Ureter (tissue), 1 donor: ENCODE measurements at places on chromosomes 4 and X.
A peak's percentile ranks its signal among the peaks of the same experiment; 100 is the strongest.

GRCh38 chrX:55029291-55029690 is 1.5 kb downstream of the ALAS2 start:
- DNase-seq, result no peak

DNA sequence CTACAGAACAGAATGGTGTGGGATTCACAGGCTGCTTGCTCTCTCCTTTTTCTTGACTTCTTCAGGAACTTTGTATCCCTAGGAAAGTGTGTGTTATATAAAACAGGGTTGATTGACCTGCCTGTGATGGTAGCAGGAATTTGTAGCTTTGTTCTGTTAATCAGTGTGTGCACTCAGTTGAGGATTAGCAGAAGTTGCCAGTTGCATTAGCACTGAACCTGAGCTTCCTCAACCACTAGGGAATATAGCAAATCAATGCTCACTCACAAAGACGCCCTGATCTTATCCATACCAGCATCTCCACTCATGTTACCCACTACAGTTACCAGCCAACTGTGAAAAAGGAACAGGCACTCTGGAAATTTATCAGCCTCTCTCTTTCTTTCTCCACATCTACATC is 319.1 kb upstream of the EMCN start:
- DNase-seq, result no peak

GRCh38 chr4:37604461-37604860 is 81.7 kb downstream of the RELL1 start:
- DNase-seq, result no peak

- no peak for DNase-seq
Measured at GRCh38 chr4:152501846-152502536, 33.9 kb downstream of the FBXW7 start.

GRCh38 chr4:185311113-185311888 is 84.4 kb downstream of the LRP2BP start:
- DNase-seq, result no peak

GRCh38 chrX:4263030-4263803 is 549.8 kb upstream of the PRKX start:
- DNase-seq, result no peak

DNA sequence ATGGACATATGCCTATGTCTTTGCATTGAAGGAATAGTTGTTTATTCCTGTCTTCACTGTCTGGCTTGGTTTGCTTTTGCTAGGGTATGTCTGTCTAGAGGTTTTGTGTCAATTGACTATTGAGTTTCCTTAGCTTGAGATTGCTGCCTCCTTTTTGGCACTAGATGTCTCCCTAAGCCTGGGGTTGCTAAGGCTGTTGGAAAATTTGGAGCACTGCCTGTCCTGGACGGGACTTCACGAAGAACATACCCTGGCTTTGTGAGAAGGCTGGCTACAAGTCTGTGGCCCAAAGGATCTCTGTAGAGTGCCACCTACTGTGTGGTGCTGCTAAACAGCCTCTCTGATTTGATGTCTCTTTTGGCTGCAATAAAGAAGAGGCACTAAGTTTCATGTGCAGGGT is 183.8 kb upstream of the NUDT10 start:
- DNase-seq, result no peak

DNA sequence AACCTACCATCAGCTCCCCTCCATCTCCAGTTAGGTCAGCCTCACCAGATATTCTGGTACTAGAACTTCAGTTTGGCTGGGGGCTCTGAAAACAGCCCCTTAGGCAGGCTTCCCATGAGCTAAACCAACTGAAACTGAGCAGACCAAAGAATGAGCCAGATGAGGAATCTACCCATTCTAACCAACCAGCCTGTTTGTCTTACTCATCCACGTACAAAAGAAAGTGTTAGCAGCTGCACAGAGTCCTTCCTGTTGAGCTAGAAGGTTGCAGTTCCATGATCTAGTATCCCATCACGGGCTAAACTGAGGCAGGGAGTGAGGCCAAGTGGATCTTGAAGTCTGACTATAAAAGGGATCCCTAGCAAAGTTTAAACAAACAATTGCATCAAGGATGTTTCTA is 17.5 kb downstream of the MAGEA9B start:
- DNase-seq, result peak; percentile 14

DNA sequence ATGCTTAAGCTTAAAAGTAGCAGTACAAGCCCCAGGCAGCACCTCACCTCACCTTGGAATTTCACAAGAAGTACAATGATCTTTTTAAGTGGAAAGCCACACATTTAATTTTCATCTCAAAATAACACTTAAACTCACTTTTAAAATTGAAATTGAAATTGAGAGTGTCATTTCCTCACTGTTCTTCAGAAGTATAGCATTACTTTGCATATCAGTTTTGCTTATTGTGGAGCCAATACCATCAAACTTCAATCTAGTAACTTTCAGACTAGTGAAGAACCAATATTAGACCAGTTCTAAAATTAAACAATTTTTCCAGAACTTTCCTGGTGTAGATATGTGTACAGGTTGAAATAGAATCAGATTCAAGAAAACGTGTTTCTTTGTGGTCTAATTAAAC is 242.4 kb downstream of the NDST4 start:
- no peak for DNase-seq

DNA sequence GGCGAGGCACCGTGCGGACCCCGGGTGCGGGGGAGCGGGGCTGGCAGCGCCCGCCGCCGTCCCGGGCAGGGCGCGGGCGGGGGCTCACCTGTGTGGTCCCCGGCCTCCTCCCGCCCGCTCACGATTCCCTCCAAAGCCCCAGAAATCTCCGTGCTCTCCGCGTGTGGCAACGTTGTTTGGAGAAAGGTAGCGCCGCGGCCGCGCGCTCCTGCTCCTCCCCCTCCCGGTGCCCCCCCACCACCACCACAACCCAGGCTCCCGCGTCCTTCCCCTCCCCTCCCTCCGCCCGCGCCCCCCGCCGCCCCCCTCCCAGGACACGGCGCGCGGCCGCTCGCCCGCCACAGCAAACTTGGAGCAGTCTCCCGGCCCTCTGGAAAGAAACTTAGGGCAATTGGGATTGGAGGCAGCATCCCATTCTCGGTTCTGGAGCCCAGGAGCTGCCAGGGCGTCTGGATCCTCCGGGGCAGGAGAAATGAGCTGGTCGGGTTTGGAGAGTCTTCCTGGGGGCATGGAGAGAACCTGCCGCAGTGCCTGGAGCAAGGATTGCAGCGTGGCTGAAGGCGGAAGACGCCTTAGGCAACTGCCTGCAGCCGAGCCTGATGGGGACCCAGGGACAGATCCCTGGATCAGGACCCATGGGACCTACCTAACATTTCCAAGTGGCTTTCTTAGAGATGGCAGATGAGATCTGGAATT is 855 bp downstream of the KLF3 start:
- peak; percentile 80 for DNase-seq

GRCh38 chr4:30946288-30946687 is 226.1 kb downstream of the PCDH7 start:
- no peak for DNase-seq

- DNase-seq, result no peak
Measured at GRCh38 chr4:37964734-37965457, 4.7 kb downstream of the PTTG2 start.

- DNase-seq, result no peak
Measured at GRCh38 chrX:16185725-16186136, 18.4 kb downstream of the MAGEB17 start.

DNA sequence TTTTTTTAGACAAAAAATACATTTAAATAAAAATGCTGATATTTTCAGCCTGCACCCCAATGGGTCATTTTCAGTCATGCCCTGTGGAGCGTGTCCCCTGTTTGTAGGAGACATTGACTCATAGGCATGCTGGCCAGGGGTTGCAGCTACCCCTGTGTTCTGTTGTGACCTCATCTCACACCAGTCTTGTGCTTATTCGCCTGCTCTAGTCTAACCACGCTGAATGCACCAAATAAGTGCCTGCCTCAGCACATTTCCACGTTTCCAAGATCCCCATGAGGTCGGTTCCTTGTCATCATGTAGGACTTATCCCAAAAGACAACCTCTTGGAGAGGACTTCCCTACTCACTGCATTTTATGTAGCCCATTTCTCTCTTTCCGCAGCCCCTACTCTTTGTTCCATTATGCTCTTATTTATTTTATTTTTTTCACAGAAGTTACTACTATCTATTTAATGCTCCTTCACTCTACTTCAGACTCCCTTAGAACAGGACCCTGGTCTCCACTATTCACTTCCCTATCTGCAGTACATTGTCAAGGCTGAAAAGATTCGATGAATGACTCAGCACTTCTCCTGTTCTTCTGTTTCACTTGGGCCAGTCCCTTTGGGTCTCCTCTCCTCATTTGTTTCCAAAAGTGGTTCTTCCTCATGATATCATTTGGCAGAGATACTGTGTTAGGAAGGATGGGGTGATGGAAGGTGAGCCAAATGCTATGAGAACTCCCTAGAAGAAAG is 109.7 kb downstream of the MSL3 start:
- no peak for DNase-seq

- no peak for DNase-seq
Measured at GRCh38 chr4:55866290-55866907, 13.0 kb downstream of the EXOC1 start.

- DNase-seq, result no peak
Measured at GRCh38 chr4:154033921-154034320, 245.0 kb upstream of the SFRP2 start.

DNA sequence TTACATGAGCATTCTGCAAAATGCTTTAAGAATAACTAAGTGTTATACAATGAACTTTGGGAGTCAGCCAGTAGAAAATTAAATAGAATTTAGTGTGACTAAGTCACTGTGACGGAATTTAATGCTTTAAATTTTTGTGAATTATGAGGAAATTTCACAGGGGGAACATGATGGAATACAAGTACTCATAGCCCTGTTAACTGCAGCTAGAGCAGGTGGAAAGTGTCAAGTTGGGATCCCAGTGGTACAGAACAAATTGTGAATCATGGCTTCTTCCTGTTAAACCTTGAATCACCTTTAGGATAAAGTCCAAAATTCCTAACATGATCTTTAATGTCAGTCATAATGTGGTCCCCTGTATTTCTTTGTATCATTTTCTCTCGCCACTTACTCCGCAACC is 212.2 kb upstream of the CENPE start:
- DNase-seq, result no peak

DNA sequence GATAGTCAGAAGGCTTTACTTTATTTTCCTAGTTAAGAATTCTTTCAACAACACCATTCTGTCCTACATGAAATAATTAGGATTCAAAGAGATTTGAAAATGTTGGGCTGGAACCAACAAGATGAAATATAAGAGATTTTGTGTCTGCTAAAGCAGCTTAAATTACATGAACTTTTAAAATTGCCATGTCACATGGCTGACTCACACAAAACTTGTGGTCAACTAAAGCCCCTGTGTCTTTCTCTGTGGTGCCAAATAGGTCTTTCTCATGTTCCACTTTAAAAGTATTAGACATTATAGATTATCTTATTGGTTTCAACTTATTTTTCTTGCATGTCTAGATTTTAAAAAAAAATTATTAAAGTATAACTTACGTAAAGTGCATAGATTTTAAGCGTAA is 60.8 kb upstream of the FHL1 start:
- DNase-seq, result no peak
